Activated T-helper 1 cell treated with anti-CD3 and anti-CD28 coated beads, Interleukin-12 subunit alpha, Interleukin-12 subunit beta, Interleukin-2, Interleukin-4 antibody, amounts not matched to agents 30 ng/mL and 10 ng/mL and 1 ng/mL, durations not matched to agents 14 hours and 24 hours and 36 hours (primary cell): ENCODE measurements at places on chromosomes 11 and 22.
A peak's percentile ranks its signal among the peaks of the same experiment; 100 is the strongest.

DNA sequence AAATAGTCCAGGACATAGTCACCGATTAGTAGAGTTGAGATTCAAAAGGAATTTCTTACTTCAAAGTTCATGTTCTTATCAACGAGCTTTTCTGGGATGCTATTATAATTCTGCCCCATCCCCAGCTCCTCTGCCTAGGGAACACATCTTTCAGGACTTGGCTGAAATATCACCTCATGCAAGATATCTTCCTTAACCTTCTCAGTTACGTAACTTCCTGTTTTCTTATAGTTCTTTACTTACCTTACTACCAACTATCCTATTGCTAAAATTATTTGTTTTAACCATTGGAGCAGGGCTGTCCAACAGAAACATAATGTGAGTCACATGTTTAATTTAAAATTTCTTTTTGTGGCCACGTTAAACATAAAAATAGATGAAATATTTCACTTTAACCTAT lies 2.3 kb downstream of the NARS2 start:
- peaks cover 3% of the 10 kb centered on the region for H3K27me3 ChIP-seq
- H3K4me1 ChIP-seq, result peaks cover 40% of the 10 kb centered on the region
- H3K4me3 ChIP-seq, result peak overlapping the region; percentile 17
- no peak for DNase-seq
- peaks cover 21% of the 10 kb centered on the region for H3K36me3 ChIP-seq

DNA sequence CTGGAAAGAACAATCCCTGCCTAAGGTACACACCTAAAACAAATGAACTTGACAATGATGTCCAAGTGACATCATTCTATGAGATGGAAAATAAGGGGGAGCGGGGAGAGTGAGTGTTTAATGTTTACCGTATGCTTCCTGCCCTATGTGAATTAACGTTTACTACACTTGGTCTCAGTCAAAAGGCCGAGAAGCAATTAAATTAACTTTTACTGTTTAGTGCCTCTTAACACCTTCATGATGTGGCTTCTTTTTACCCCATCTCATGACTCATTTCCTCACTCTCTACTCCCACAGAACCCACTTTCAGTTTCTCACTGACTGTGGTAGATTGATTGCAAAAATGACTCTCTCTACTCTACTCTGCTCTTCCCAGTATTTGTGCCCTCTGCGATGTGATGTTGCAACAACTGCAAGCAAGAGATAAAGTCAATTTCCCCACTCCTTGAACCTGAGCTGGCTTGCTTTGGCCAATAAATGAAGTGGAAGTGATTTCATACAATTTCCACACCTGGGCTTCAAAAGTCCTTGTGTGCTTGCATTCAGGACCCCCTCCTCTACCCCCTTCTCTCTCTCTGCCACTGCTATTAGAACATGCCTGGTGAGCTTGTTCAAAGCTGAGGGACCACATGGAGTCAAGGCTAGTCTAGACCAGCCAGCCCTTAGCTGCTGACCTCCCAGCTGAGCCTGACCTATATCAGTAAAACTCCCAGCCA lies 11.6 kb upstream of the ALKBH3 start:
- peak overlapping the region; percentile 42 for H3K27ac ChIP-seq
- H3K4me3 ChIP-seq, result peak overlapping the region; percentile 45
- H3K27me3 ChIP-seq, result peaks cover 53% of the 10 kb centered on the region
- H3K4me1 ChIP-seq, result peaks cover 27% of the 10 kb centered on the region

DNA sequence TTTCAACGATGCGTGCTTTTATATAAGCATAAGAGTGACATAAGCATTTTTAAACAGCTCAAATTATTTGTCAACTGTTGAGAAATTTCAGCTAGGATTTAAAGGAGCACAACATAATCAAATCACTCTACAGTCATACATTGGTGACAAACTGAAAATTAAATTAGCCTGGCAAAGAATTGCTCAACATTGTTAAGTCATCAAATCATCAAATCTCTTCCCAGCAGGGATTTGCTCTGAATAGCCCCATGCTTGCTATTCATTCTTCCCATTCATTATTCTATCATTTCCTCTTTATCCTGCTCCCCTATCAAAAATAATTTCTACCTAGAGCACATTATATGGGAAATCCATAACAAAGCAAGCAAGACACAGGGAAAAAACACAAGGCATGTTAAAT lies 198.7 kb upstream of the LUZP2 start:
- no peak overlapping the region for H3K27ac ChIP-seq
- no peaks in the 10 kb centered on the region for H3K4me1 ChIP-seq
- no peak for DNase-seq
- H3K27me3 ChIP-seq, result no peaks in the 10 kb centered on the region
- no peaks in the 10 kb centered on the region for H3K36me3 ChIP-seq

DNA sequence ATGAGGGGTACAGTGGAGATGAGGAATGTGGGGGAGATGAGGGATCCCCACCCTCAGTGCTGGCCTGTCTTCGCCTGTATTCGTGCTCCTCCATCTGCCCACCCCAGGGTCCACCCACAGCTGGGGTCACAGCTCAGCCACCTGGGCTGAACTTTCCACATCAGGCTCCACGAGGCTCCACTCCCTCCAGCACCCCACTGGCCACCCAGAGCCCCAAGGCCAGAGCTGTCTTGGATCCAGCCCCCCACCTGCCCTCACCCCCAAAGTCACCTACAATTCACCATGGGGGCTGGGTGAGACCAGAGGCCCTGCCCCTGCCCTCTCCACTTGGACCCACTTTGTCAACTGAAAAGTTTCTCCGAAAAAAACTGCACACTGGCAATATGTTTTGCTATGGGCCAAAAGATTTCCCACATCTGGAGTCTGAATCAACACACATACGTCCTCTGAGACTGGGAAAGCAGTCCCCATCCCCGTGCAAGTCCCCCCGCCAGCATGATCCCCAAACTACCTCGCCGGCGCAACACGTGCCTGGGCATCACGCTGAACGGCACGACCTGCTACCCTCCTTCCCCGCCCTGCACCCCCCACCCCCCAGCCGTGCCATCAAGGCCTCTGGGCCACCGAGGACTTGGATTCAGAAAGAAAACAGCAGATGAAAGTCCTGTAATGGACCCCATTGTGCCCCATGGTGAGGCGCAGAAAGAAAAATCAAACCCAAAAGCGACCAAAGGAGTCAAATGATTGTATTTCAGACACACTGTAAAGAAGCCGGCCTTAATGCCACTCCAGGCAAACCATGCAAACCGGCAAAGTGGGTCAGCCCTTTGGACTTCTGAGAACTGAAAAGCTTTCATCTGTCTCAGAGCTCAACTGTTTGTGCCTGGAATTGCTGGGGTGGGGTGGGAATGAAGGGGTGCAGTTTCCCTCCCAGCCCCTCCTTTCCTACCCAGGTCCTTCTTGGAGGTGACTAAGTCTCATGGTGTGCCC lies 16.5 kb upstream of the GAL start:
- H3K27me3 ChIP-seq, result peaks cover 4% of the 10 kb centered on the region
- H3K36me3 ChIP-seq, result no peaks in the 10 kb centered on the region
- H3K27ac ChIP-seq, result no peak overlapping the region

GRCh38 chr11:1656061-1656441 lies 26.5 kb downstream of the KRTAP5-5 start:
- no peak overlapping the region for H3K27ac ChIP-seq
- H3K36me3 ChIP-seq, result no peaks in the 10 kb centered on the region
- no peak overlapping the region for H3K4me3 ChIP-seq
- no peaks in the 10 kb centered on the region for H3K4me1 ChIP-seq
- no peak for DNase-seq

DNA sequence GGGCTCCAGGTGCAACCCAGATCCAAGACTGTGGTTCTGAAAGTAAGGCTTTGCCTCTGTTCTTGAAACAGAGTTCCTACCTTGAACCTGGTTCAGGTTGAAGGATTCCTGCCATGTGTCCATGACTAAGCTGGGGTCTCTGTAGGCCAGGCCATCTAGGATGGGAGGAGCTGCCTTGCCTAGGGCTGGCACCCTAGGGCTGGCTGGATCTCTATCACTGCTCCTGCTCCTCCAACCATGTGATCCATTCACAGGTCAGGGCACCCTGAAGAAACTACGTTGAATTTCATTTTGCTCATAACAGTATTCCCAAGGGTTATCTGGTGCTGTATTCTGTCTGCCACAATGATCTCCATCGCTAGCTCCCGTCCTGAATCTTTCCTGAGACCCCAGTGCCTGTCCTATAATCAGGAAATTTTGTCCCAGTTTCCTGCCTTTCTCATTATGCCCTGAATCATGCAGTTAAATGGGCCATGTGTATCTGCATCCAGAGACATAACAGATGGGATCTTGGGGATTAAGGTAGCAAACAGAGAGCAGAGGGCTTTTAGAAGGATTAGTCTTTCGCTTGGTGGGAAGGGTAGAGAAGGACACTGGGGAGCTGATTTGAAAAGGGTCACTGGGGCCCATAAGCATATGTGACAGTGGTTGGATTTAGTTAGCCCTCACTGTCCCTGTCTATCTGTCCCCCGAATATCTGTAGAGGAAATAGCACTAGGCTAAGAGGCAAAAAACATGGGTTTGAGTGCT lies 98.2 kb upstream of the MTMR2 start:
- H3K4me1 ChIP-seq, result peaks cover 14% of the 10 kb centered on the region
- no peaks in the 10 kb centered on the region for H3K36me3 ChIP-seq
- H3K4me3 ChIP-seq, result no peak overlapping the region
- no peak overlapping the region for H3K27ac ChIP-seq
- no peak for DNase-seq

DNA sequence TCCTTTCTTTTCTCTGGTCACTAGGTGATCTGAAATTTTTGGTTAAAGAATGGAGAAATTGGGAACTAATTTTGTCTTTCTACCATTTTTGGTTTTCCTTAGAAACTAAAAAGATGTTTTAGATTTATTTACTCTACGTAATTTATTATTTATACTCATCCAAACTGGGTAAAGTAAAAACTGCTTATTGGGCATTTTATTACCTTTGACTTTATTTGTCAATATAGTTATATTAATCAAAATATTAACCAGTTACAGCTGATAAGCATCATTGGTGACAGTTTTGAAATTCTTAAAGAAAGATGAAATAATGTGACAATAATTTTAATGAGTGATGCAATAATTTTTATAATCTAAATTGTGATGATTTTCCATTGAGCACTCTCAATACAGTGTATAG lies 502.0 kb upstream of the RAG2 start:
- H3K36me3 ChIP-seq, result no peaks in the 10 kb centered on the region
- no peak overlapping the region for H3K27ac ChIP-seq
- no peak overlapping the region for H3K4me3 ChIP-seq
- DNase-seq, result no peak
- H3K27me3 ChIP-seq, result no peaks in the 10 kb centered on the region

- H3K36me3 ChIP-seq, result no peaks in the 10 kb centered on the region
- no peaks in the 10 kb centered on the region for H3K4me1 ChIP-seq
- H3K27me3 ChIP-seq, result no peaks in the 10 kb centered on the region
Observed at GRCh38 chr11:1487851-1488574, 1.4 kb upstream of the MOB2 start.

DNA sequence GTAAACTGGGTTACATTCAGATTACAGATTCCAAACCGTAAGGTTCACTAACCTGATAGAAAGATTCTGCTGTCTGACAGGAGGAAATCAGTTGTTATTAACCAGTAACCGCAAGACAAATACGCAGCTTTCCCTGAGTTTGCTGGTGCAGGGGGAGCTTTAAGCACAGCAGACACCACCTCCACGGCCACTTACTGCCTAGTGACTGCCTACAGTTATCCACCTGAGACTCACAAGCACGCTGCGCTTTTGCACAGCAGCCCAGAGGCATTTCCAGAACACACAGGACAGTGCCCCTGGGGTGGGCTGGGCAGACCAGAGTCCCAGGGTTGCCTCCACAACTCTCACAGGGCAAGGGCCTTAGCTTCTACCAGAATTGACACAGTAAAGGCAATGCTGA lies 90.9 kb downstream of the CTTN start:
- H3K36me3 ChIP-seq, result no peaks in the 10 kb centered on the region
- H3K27ac ChIP-seq, result no peak overlapping the region
- H3K27me3 ChIP-seq, result no peaks in the 10 kb centered on the region
- no peak for DNase-seq

- no peak overlapping the region for H3K27ac ChIP-seq
- H3K4me3 ChIP-seq, result no peak overlapping the region
- H3K36me3 ChIP-seq, result peaks cover 2% of the 10 kb centered on the region
- peaks cover 25% of the 10 kb centered on the region for H3K4me1 ChIP-seq
- H3K27me3 ChIP-seq, result no peaks in the 10 kb centered on the region
Observed at GRCh38 chr11:62435846-62436660, 17.2 kb downstream of the SCGB1A1 start.

- no peak for DNase-seq
- no peak overlapping the region for H3K27ac ChIP-seq
- H3K36me3 ChIP-seq, result peaks cover 27% of the 10 kb centered on the region
- no peaks in the 10 kb centered on the region for H3K4me1 ChIP-seq
Observed at GRCh38 chr22:50569896-50570535, 7.3 kb upstream of the SYCE3 start.

DNA sequence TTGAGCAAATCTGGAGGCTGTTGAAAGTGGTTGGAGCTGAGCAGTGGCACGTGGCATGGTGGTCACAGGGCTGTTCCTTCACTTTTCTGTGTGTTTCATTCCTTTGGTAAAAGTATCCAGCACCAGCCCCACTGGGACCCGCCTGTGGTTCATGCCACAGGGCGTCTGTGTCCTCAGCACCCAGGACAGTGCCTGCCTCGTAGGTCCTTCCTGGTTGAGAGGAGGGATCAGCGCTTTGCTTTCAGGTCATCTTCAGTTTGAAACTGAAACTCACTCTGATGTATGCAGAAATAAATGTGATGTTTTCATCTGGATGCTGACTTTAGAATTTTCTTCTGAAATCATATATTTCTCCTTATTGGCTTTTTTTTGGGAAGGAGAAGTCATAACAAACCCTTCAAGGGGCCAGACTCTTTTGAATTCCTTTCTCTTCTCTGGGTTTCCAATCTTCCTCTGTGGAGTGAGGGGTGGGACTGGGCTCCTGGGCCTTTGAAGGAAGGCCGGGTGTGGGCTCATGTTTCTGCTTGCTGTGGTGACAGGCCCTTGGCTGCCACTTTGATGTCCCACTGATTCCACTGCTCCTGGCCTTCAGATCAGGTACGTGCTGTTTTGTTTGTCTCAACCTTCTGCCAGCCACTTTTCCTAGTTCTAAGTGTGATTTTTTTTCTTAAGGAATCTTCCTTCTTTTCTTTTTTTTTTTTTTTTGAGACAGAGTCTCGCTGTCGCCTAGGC lies 26.2 kb downstream of the TBC1D22A start:
- H3K36me3 ChIP-seq, result peaks cover 14% of the 10 kb centered on the region
- peak overlapping the region; percentile 74 for H3K27ac ChIP-seq
- DNase-seq, result peak; percentile 25

DNA sequence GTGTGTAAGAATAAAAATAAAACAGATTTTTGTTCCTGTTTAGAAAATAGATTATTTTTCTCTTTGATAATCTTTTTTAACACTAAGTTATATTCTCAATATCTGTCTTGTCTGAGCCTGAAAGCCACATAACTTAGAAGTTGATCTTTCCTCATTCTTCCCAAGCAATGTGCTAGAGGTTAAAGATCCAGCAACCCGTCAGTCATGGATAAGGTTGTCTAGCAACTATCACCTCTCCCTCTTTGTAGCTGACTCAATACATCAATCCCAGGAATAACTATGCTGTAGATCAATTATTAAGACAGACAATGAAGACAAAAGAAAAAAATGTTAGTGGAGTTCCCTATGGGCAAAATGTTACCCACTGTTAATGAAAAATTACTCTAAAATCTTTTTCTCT lies 813.1 kb upstream of the CCDC179 start:
- H3K27ac ChIP-seq, result no peak overlapping the region
- no peak overlapping the region for H3K4me3 ChIP-seq
- no peaks in the 10 kb centered on the region for H3K27me3 ChIP-seq
- no peaks in the 10 kb centered on the region for H3K36me3 ChIP-seq
- no peak for DNase-seq

GRCh38 chr22:47060718-47061117 lies 298.3 kb downstream of the TBC1D22A start:
- peaks cover 7% of the 10 kb centered on the region for H3K36me3 ChIP-seq
- peaks cover 7% of the 10 kb centered on the region for H3K4me1 ChIP-seq
- H3K4me3 ChIP-seq, result no peak overlapping the region
- DNase-seq, result no peak
- H3K27me3 ChIP-seq, result no peaks in the 10 kb centered on the region
